Inflammatory macrophage treated with lipopolysaccharide for 1 hour (primary cell): ENCODE measurements at places on chromosomes 2 and 18.

- DNase-seq: no peak
These were observed 30.1 kb downstream of the SPRED2 start for GRCh38 chr2:65402323-65402722.

- DNase-seq: no peak
These were observed 59.5 kb downstream of the LHCGR start for GRCh38 chr2:48695991-48696390.

GRCh38 chr2:96694816-96695455, 44.9 kb downstream of the LMAN2L start:
- no peak for DNase-seq

DNA sequence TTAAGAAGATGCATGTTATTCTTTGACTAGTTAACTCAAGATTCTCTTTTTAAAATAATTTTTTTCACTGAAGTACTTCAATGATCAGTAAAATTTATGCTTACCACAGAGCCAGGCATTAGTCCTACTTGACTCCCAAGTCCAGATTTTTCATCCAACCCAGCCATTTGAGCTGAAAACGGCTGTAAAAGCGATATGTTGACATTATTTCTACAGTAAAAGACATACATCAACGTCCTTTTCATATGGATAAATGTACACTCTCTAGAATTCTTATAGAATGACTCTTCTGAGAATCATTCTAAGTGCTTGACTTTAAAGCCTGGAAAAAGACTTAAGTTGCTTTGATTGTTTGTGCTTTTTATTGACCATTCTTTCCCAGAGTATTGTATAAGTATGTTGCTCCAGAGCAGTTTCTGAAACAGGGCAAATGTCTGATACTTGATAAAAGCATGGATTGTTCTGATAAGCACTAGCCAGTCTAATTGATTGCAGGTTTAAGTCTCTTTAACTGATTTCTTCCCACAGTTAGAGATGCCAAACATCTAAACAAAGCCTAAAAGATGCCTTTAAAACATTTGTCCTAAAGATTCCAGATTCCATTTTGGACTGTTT, 90.9 kb downstream of the COL5A2 start:
- DNase-seq: no peak

DNA sequence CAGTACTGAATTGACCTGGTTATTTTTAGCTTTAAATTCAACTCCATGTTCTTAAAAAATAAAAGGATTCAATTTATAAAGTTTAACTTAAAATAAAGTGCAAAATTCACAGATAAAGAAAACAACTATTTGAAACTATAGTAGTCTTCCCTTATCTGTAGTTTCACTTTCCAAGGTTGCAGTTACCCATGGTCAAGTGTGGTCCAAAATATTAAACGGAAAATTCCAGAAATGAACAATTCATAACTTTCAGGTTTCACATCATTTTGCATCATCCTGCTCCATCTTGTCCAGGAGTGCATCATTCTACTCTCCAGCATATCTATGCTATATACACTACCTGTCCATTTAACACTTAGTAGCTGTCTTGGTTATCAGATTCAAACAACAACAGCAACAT, 54.5 kb upstream of the ZNF804A start:
- no peak for DNase-seq
